ENCODE measurements at places on chromosomes 2 and 18. TPM values are rescaled to one million over a fixed set of nuclear protein-coding genes. Genes with fewer than 3 reads are reported as not detected.

- DNase-seq, result no peak
Observed at GRCh38 chr2:172261292-172261691, 158.6 kb upstream of the DLX2 start.

- DNase-seq, result peak; percentile 34
Observed at GRCh38 chr2:60794271-60794863, 38.3 kb downstream of the PAPOLG start.

GRCh38 chr2:241291977-241292376, 23.5 kb downstream of the HDLBP start:
- DNase-seq, result no peak

DNA sequence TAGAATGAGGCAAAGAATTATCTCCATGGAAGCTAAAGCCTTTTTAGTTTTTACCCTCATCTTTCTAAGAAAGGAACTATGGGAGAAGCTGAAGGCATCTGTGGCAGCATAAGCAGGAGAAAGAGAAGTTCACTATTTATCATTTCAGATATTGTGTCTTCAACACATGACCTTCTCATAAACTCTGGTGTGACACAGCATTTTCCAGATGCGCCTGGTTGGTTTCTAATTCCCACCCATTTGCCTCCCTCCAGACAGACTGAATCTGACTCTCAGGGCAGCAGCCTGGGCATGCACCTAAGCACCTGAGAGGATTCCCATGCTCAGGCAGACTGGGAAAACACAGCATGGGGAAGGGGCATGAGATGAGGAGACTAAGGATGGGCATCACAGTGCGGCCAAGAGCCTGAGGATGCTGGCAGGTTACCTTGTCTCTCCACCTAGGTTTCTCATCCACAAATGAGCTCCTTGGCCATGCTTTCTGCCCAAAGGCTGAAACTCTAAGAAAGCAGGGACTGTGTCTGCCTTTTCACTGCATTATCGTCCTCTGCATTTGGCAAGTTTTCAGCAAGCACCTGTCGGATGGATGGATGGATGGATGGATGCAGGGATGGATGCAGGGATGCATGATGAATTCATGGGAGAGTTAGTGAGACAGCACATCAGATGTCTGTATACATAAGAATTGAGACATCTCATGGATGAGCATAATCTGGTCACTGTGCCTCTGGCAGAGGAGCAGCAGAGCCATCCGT, 28.8 kb upstream of the SULT1C4 start:
- DNase-seq, result no peak

DNA sequence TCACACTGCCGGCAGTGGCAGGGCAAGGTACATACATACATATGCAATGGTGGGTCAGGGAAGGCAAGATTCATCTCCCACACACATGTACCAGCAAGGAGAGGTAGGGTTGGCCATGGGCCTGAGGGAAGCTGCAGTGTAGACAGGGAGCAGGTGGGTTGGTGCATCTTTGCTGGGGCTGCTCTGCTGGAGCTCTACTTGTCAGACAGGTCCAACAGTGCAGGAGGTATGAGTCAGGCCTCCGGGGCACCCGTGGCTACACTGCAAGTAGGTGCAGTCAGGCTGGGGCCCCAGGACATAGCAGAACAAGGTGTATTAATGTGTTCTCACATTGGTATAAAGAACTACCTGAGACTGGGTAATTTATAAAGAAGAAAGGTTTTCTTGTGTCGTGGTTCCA, 281.1 kb upstream of the COL3A1 start:
- DNase-seq, result no peak

GRCh38 chr2:98463081-98463481, 18.4 kb downstream of the INPP4A start:
- no peak for DNase-seq

DNA sequence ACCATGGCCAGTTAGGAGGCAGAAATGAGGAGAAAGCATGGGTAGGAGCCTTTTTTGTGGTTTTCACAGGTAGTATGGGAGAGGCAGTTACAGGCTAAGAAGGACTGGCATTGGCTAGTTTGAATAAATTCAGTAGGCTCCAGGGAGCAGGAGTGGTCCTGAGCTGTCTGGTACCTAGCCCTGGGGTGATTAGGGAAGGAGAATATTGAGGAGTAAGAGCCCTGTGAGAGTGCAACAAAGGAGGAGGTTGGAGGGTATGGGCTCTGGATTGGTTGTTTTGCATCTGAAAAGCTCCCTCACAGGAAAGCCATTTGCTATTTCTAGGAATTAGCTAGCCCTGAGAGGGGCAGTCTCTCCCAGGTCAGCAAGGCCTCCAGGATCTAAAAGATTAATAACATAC, 13.3 kb upstream of the TCF7L1 start:
- no peak for DNase-seq

DNA sequence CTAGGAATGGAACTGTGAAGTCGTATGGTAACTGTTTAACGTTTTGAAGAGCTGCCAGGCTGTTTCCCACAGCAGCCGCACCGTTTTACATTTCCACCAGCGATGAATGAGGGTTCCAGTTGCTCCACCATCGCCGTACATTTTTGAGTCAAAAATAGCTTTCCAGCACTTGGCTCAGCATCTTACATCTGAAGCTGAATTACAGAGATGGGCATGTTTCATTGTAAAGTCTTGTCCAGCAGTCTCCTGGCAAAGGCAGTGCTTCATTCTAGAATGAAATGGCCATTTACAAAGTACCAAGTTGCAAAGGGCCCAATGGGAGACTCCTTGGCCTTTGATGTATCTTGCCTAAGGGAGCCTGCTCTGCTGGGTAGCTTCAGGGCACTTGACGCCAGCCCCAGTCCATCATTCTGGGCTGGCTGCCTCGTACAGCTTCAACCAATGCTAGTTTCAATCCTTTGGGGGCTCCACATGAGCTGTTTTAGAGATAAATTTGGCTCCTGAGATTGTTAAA, 45.1 kb downstream of the ATIC start:
- no peak for DNase-seq

DNA sequence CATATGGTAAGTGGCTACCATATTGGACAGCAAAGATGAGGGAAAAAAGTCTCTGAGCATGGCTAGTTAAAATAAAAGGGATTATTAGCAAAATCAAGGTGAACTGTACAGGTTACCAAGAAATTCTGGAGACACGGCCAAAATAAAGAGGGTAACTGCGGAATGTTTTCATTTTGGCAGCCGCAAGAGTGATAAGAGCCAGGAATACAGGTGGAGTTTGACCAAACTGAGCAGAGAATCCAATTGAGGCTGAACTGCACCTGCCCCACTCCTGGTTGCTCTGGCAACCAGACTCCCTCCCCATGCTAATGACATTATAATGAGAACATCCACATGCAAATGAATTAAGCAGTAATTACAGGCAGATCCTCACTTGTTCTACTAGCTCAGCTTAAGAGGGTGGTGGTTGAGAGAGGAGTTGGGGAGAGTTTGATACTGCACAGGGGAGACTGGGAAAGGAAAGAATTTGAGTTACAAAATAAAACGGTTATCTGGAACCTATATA, 18.8 kb upstream of the EPHA4 start:
- no peak for DNase-seq

GRCh38 chr2:202269585-202269984, 4.0 kb downstream of the NOP58 start:
- DNase-seq, result no peak

GRCh38 chr2:72114693-72115051, 33.0 kb downstream of the CYP26B1 start:
- no peak for DNase-seq

- DNase-seq, result no peak
Observed at GRCh38 chr2:217585362-217585761, 417.4 kb downstream of the TNS1 start.

DNA sequence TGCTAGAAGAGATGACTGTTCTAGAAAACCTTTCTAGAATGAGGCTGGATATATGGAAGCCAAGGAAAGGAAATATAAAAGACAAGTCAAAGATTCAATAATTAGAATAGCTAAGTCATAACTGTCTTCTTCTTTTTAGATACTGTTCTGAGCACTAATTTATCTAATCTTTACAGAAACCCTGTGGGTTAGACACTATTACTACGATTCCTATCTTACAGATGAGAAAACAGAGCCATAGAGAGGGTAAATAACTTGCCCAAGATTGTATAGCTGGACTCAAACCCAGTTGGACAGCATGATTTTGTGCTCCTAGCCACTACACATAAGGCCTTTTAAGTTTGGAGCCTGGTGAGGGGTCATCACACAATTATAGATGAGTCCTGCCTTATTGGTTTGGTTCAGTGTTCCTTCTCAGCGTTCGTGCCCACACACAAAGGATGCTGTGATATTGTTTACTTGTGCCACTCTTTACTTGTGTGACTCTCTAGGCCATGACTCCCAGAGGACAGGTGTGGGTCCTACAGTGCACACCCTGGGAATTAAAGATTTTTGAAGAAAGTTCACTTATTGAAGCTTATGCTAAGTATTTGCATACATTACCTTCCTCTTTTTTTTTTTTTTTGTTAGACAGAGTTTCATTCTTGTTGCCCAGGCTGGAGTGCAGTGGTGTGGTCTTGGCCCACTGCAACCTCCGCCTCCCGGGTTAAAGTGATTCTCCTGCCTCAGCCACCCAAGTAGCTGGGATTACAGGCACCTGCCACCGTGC, 153.7 kb downstream of the PRKCE start:
- DNase-seq, result no peak

- no peak for DNase-seq
Observed at GRCh38 chr2:20391951-20392699, 41.5 kb upstream of the PUM2 start.

DNA sequence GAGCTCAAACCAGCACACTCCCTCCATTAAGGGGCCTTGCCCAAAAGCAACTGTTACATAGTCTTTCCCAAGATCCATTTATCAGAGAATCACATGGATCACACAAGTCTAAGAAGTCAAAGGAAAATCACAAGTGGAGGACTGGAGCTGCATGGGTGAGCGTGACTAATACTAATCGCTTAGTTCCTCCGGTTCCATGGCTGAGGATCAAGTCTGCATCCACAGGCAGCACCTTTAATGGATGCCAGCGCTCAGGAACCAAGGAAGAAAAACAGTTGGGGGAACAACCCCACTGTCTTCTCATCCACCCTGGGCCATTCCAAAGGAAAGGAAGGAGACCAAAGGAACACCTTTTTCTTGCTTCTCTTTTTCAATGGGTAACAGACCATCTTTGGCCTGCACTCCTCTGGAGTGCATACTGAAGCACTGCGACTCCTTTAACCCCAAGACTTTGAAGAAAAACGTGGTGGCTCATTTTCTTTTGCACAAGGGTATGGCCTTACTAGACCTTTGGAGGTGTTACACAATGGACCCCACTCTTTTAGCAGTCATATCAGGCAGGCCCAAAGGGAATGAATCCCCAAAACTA, 9.2 kb upstream of the WDR33 start:
- no peak for DNase-seq

- peak; percentile 87 for DNase-seq
Observed at GRCh38 chr2:11129598-11130449, 25.4 kb upstream of the SLC66A3 start.

- DNase-seq, result peak; percentile 42
Observed at GRCh38 chr2:22442051-22442450, 942.9 kb upstream of the KLHL29 start.

DNA sequence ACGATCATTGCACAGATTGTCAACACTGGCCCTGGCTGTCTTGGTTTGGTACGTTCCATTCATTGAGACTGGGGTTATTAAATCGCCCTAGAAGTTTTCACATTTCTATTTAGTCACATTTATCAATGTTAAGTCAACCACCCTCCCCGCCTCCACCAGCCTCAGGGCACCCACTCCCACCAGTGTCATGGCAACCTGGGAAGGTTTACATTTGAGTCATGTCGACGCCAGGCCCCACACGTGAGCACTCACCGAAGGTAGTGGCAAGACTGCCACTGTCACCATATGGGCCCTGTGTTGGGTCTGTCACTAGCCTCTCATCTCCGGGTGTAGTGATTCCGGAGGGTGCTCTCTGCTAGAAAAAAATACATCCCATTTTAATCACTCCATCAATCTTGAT, 194.2 kb downstream of the TWIST2 start:
- no peak for DNase-seq

DNA sequence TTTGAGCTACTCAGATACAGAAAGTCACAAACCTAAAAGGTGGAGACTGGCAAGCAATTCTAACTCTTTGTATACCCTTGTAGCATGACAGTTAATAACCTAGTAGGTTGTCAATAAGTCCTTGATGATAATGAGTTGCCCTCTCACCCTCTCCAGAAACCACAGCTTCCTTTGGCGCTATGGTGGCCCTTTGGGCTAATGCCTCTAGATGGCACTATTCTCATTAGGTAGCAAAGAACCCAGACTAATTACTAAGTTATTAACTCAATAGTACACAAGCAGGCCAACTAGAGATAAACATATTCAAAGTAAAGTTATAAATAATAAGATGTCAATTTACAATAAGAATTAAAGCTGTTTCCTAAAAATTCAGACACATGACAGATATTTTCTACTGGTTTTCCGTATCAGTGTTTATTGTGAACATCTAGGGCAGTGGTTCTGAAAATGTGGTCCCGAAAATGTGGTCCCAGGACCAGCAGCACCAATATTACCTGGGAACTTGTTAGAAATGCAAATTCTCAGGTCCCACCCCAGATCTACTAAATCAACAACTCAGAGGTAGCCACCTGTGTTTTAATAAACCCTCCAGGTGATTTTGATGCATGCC, 41.1 kb downstream of the LDAH start:
- DNase-seq, result peak; percentile 4

DNA sequence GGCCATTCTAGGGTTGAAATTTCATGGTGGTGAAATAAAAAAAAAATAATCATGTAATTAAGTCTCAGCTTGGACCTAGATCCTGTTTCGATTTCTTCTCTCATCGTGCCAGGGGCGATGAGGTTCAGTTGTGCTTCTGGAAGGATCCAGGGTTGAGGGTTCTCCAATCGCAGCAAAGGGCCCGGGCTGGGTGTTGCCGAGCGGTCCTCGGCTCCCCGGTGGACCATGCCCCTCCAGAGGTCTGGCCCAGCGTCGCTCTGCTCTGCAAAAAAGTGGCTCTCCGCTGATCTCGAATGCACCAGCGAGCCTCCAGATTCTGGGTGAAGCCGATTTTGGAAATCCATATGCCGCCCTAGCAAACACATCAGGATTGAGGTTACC, 39.0 kb downstream of the EN1 start:
- no peak for DNase-seq

DNA sequence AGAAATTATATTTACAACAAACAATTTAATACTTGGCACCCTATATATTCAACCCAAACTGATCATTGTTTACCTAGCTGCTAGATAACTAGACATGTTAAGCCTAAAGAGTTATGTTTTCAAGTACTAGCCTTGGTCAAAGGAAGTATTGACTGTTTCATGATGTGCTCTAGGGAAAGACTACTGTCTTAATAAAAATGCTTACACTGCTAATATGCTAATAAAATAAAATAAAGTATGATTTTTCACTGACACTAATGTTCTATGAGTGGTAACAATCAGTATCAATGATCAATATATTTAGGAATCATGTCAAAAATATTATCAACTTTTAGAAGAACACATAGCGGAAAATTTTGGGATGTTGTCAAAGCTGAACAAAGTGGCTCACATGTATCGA, 225.5 kb downstream of the OSR1 start:
- no peak for DNase-seq

GRCh38 chr18:34529358-34530335, 180.5 kb upstream of the DTNA start:
- peak; percentile 32 for DNase-seq

The ANKRD53 gene
- 2.5 TPM for total RNA-seq

The COLEC12 gene
- total RNA-seq, result 40.2 TPM

The ANKRD62 gene
- total RNA-seq, result 0.06 TPM

The MAP3K19 gene
- total RNA-seq, result 11.0 TPM

The MAPK4 gene
- 5.2 TPM for total RNA-seq

The PLGLB2 gene
- 5.6 TPM for total RNA-seq

The CPO gene
- not detected for total RNA-seq

The ECEL1 gene
- 0.31 TPM for total RNA-seq

The AOX1 gene
- 10.1 TPM for total RNA-seq

The POTEJ gene
- 1.8 TPM for total RNA-seq
